ENCODE measurements at places on chromosomes 4 and X. TPM values are rescaled to one million over a fixed set of nuclear protein-coding genes. Genes with fewer than 3 reads are reported as not detected.

CBLL2 gene
- total RNA-seq: not detected

- DNase-seq: no peak
Observed at GRCh38 chr4:140805293-140805692, 49.1 kb upstream of the TBC1D9 start.

GRCh38 chr4:139416073-139416673, 37.7 kb upstream of the RAB33B start:
- DNase-seq: peak; percentile 11

- peak; percentile 9 for DNase-seq
Observed at GRCh38 chrX:2819345-2820135, 9.2 kb upstream of the GYG2 start.

GRCh38 chr4:26194764-26195163, 126.0 kb upstream of the RBPJ start:
- no peak for DNase-seq

- peak; percentile 78 for DNase-seq
Observed at GRCh38 chrX:40097504-40098263, at the start of gene BCOR. Gene BCOR (minus strand): TSS chrX:40097958. CDS start chrX:40077929, 20,029 bp downstream.
